ENCODE measurements at places on chromosomes 3 and 15. TPM values are rescaled to one million over a fixed set of nuclear protein-coding genes. Genes with fewer than 3 reads are reported as not detected.

The EIF4G1 gene
- total RNA-seq: 394 TPM

The PIGZ gene
- 3.7 TPM for total RNA-seq

The EFCAB12 gene
- under 0.01 TPM for total RNA-seq

The IMPG2 gene
- total RNA-seq: 0.50 TPM

The RAB6B gene
- total RNA-seq: 0.72 TPM

The ANKRD63 gene
- 0.22 TPM for total RNA-seq

The ZBTB47 gene
- 10.0 TPM for total RNA-seq

The ZNF660 gene
- total RNA-seq: 0.50 TPM

The PLAAT1 gene
- total RNA-seq: 0.13 TPM

The DNAH12 gene
- total RNA-seq: under 0.01 TPM

The CSPG5 gene
- total RNA-seq: 0.79 TPM

The CLEC3B gene
- not detected for total RNA-seq

The ZNF80 gene
- not detected for total RNA-seq

The CLDN16 gene
- not detected for total RNA-seq

The IL17RD gene
- total RNA-seq: 2.5 TPM

The LRRC31 gene
- total RNA-seq: not detected

The WWTR1 gene
- 362 TPM for total RNA-seq

The TPRG1 gene
- total RNA-seq: 0.13 TPM

The BMF gene
- total RNA-seq: 2.3 TPM

The CHST13 gene
- not detected for total RNA-seq

The ALS2CL gene
- total RNA-seq: 5.3 TPM

The SPTSSB gene
- total RNA-seq: not detected

The SLC22A13 gene
- 0.22 TPM for total RNA-seq

The MINDY4B gene
- total RNA-seq: not detected

The FXR1 gene
- 206 TPM for total RNA-seq

The COL6A5 gene
- not detected for total RNA-seq

The RPS17 gene
- 1,726 TPM for total RNA-seq

The CSTA gene
- total RNA-seq: not detected

The CCDC39 gene
- 0.14 TPM for total RNA-seq

The PIK3R4 gene
- 48.5 TPM for total RNA-seq

The APEH gene
- 81.3 TPM for total RNA-seq

Measured in thoracic aorta endothelial cell (primary cell).